ENCODE measurements at places on chromosomes 2 and 18.

GRCh38 chr2:192007581-192008228 is 160.8 kb upstream of the CAVIN2 start:
- DNase-seq: no peak

GRCh38 chr2:161104054-161104553 is 56.1 kb upstream of the TANK start:
- peak; percentile 27 for DNase-seq

DNA sequence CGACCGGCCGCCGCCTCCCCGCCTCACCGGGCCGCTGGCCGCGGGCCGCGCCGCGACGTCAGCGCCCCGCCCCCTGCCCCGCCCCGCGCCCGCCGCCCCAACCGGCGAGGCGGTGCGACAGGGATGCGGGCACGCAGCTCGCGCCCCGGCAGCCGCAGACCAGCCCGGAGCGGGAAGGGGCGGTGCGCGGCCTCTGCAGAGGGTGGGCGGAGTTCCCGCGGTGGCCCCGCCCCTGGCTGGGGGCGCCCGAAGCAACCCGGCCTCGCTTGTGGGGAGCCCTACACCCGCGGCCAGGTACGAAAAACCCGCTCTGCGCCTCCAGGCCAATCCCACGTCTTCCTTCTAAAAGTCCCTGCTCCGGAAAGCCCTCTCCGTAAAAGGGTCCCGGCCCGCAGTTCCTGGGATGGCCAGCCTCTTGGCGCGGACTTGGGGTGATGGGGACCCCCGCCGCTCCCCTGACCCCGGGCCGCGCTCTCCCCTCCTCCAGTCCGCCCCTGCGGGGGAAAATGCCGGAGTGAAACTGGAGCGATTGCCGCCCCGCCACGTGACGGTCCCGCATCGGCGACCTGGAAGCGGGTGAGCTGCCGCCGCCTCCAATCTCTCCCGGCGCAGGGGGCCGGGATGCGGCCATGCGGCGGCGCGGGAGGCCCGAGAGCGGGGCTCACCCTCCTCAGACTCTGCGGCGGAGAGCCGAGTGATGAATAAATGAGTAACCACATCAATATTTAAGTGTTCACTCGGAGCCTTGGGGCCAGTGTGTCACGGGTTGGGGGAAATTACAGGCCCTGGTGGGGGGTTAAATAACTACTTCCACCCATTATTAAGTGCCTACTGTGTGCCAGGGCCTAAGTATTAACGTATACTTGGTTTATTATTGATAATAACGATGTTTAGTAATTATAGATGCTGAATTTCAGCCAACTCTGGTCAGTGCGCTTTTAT is at the start of gene RAB11FIP5:
TSS of gene RAB11FIP5 (minus strand) at position 36 of the 942 bp plus-strand sequence. CDS start 171 bp downstream, outside the sequence.
- DNase-seq: peak; percentile 90

- DNase-seq: no peak
Measured at GRCh38 chr2:36355890-36356297, 316 bp downstream of the CRIM1 start.

DNA sequence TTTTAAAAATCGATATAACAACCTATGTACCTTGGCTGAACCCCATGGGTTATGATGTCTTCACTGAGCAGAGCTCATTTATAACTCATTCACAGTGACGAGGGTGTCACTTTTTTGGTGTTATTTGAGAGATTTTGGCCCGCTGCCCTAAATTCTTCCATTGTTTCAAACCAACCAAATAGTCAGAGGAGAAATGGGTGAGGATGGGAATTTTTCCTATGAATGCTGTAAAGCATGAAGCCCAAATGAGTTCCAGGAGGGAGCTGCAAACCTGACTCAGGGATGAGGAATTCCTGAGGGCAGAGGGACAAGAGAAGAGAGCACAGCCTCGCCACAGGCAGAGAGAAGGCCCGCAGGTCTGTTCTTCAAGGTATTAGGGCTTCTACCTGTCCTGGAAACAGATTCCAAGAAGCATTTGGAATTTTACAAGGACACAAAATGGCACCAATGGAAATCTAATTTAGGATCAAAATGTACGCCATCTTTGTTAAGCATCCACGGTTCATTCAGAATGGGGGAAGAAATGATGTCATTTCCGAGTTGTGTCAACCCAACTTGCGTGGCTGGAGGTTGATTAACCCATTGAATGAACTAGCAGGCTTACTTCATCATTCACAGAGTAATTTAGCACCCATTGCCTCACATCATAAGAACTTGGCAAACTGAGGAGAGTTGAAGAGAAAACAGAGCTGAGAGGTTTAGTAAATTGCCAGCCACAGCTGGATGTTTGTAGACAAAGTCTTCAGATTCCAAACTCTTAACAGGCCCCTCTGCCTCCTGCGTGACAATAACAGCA is 133.5 kb downstream of the LAMA3 start:
- DNase-seq: peak; percentile 78

- DNase-seq: no peak
Measured at GRCh38 chr2:137383391-137383790, 580.9 kb upstream of the HNMT start.

DNA sequence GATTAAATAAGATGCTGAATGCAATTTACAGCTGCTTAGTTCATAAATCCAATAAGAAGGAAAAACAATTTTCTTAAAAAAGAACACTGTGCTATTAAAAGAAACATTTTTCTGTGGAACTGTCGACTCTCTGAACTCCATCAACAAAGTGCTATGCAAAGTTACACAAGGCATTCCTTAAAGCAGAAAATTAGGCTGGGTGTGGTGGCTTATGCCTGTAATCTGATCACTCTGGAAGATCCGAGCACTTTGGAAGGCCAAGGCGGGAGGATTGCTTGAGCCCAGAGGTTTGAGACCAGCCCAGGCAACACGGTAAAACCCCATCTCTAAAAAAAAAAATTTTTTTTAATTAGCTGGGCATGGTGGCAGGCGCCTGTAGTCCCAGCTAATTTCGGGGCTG is 13.0 kb downstream of the MCM6 start:
- no peak for DNase-seq

GRCh38 chr18:43161528-43161927 is 46.0 kb upstream of the RIT2 start:
- peak; percentile 45 for DNase-seq

GRCh38 chr2:47721296-47721695 is 61.6 kb upstream of the MSH6 start:
- DNase-seq: no peak

- DNase-seq: no peak
Measured at GRCh38 chr18:45608400-45608799, 6.9 kb upstream of the SLC14A2 start.

- DNase-seq: peak; percentile 50
Measured at GRCh38 chr2:143954186-143954585, 565.7 kb downstream of the ZEB2 start.

DNA sequence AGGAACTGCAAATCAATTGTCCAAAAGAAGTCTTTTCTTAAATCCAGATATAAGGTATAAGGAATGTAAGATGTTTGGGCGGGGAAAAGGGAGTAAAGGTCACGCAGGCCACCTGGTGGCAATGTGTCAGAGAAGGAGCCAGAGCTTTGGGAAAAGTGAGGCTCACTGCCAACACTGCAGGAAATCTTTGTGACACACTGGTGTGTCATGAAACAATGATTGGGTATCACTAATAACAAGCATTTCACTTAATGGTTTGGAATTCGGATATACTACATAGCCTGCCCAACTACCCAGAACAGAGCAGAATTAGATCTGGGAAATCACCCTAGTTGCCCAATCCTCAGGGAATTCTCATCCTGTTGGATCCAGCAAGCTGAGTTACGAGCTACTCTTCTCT is 61.0 kb downstream of the RBMS1 start:
- DNase-seq: peak; percentile 74

- DNase-seq: no peak
Measured at GRCh38 chr18:26519114-26519513, 29.2 kb downstream of the KCTD1 start.
